ENCODE measurements at places on chromosomes 7 and 10.

- peak; percentile 14 for DNase-seq
These were observed at the start of gene THSD7A for GRCh38 chr7:11831736-11832495. THSD7A (minus strand) TSS chr7:11832198; CDS start chr7:11831946, 252 bp downstream.

- no peak for DNase-seq
These were observed 46.4 kb upstream of the RSBN1L start for GRCh38 chr7:77649716-77650349.

- peak; percentile 45 for DNase-seq
These were observed 534 bp upstream of the ACBD5 start for GRCh38 chr10:27241010-27241651.

DNA sequence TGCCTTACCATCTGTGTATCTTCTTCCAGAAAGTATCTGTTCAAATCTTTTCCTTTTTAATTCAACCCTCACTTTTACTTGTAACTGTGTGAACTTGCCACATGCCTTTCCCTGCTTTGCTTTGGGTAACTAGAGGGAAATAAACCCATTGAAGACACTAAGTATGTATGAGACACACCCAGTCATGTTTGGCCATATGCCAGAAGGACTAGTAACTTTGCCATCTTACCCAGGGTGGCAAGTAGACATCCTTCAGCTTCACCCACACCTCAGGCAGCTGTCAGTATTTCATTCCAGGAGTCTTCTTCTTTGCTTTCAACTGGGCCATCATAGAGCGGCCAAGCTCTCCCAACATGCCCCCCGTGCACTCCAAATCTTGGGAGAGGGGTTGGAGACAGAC is 323.1 kb downstream of the TNS3 start:
- no peak for DNase-seq

GRCh38 chr10:129583831-129584230 is 116.8 kb downstream of the MGMT start:
- DNase-seq: no peak

DNA sequence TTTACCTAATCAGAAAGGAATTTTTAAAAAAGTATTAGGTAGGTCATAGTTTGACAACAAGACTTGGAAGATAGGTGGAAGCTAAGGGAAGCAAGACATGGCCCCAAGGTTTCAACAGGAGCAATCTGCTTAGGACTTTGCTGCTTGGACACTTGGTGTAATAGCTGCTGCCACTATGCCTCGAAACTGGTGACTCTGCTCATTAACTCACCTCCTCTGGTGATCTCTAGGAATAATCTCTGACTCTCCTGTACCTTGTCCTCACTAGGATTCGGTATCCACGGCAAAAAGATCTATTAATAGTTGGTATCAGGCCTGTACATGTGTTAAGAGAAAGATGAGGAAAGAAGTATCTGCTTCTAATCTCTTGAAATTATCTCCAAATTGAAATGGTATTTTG is 53.1 kb downstream of the PTEN start:
- DNase-seq: no peak

- DNase-seq: no peak
These were observed 46.4 kb upstream of the PPP1R3C start for GRCh38 chr10:91679296-91679695.

- DNase-seq: no peak
These were observed 37.2 kb upstream of the ABCB5 start for GRCh38 chr7:20578257-20578771.

DNA sequence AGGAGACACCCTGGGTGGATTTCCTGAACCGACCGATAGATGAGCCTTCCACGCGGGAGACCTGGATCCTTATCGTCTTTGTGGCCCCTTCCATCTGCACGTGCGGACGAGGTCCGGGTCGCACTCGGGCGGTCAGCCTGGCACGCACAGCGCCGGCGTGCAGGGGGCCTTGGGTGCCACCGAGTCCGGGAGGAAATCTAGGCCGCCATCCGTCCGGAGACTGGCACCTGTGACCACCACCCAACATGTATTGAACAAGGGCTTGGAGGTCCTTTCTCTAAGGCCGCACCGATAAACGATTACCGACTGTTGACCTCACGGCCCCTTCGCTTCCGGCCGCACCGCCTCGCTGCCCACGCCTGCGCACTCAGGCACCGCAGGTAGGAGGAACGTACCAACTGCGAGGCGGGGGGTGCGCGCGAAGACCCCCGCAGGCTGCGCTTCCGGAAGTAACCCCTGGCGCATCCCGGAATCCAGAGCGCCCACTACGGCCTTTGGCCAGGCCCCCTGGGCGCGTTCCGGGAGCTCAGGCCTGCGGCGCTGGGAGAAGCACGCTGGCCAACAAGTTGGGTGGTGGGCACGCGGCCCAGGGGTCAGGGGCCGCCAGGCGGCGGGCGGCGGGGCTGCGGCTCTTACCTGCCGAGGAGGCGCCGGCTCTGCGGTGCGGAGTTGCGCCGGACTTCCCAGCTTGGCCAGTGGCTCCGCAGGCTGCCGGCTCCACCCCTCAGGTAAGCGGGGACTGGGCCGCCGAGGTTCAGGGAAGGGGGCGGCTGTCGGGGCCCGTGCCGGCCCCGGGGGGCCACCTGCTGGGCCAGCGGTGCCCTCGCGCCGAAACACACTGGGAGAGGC is at the start of the genes ACTR3C and LRRC61:
Gene ACTR3C (minus strand): TSS at position 713 of the 849 bp plus-strand sequence. CDS start 28,249 bp downstream, outside the sequence.
Gene LRRC61 (plus strand): TSS at position 523 of the 849 bp plus-strand sequence. CDS start 13,507 bp downstream, outside the sequence.
- DNase-seq: no peak

GRCh38 chr10:28282336-28282735 is 20.5 kb downstream of the MPP7 start:
- DNase-seq: no peak

GRCh38 chr7:107450970-107451369 is 18.9 kb upstream of the GPR22 start:
- DNase-seq: no peak

GRCh38 chr10:33126742-33127141 is 168.7 kb upstream of the ITGB1 start:
- DNase-seq: no peak
